ENCODE measurements at places on chromosomes 3 and 15.

- no peak for DNase-seq
Measured at GRCh38 chr3:111418391-111418790, 123.6 kb upstream of the CD96 start.

DNA sequence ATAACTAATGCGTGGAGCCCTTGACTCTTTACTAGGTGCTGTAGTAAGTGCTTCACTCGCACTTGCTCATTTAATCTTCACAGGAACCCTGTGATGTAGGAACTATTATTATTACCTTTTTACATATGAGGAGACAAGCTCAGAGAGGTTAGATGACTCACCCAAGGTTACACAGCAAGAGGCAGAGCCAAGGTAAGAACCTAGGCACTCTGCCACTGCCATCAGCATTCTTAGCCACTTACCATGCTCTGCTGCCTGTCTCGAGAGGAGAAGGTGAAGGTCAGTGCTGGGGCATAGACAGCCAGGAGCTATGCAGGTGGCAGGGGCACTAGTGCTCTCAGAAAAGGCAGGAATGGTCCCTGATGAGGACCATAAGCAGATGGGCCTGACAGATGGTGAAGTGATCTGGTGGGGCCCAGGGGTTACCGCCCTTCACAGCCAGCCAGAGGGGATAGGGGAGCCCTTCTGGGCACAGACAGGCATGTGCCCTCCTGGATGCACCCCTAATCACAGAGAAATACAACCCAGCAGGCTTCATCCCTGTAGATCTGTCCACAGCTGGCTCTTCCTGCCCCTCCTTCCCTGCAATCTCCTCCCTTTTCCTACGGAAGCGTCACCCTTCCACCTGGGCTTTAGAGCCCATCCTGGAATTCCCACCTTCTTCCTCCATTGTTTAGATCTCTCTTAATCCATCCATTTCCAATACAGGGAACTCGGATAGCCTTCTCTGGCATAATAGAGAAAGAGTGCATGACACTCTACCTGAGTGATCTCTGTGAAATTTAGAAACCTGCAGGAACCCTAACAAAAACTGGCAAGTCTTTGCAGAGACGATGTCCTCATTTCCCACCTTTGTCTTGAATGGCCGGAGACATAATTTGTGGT lies 26.9 kb downstream of the ABTB1 start:
- no peak for DNase-seq

- no peak for DNase-seq
Measured at GRCh38 chr3:137463131-137463530, 301.0 kb upstream of the SOX14 start.

DNA sequence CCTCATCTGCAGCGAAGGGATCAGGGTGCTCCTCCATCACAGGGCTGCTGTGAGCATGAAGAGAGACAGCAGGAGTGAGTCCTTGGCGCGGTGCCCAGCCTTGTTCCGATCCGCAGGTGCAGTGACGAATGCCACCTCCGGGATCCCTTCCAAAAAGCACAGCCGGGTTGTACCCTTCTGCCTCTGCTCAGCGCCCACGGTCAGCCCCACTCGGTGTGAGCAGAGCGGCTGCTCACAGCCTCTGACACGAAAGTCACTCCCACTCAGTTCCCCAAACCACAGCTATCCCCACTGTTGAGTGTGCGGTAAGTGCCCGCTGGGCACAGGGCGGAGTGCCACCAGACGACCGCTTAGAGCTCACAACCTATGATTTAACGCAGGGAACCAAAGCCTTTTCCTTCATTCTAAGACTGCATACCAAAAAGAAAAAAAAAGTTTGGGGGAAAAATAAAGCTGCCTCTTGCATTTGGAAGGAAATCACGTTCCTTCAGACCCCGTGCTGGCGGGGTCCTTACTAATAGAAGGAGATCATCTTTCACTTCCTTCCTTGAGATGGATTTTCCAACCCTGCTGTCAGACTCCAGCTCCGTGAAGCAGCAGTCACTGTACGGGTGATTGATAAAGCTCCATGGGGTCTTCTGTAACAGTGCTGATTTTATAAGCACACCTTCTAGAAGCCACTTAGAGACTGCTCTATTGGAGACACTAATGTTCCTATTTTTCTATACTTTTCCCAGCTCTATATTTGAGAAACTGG lies 34.7 kb upstream of the TUBGCP5 start:
- DNase-seq: no peak

DNA sequence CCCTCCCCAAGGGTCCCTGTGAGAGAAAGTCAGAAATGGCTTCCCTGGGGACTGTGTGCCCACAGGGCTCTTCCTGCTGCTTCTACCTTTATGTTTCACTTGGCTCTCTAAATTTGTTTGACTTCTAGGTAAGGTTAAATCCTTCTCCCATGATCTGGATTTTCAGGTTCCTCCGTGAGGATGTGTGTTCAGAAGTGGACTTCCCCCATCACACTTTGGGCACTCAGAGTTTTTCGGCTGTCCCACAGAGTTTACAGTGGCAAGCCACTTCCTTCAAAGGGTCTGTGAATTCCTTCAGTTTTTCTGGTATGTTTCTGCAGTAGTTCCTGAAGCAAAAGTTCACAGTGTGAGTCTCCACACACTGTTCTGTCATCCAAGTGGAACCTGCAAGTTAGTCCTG lies 30.9 kb upstream of the RARB start:
- no peak for DNase-seq

DNA sequence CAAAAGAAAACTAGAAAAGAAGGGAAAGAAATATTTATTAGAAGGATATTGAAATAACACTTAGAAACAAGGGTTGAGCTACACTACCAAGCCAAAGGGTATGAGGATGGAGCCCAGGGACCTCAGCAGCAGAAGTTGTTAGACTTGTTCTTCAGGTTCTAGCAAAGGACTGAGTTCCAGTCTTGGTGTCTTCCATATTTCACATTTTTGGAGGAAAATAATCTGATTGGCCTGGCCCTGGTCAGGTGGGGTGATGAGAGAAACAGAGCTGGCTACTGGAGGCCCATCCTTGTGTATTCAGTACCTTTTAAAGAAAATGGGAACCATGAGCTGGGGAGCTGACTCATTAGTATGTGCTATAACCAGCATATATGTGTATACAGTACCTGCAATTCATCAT lies 28.2 kb downstream of the PPP4R2 start:
- DNase-seq: no peak

GRCh38 chr3:196336319-196337145 lies 1.7 kb downstream of the TM4SF19 start:
- no peak for DNase-seq

- no peak for DNase-seq
Measured at GRCh38 chr15:44738340-44738984, 2.1 kb downstream of the TRIM69 start.

DNA sequence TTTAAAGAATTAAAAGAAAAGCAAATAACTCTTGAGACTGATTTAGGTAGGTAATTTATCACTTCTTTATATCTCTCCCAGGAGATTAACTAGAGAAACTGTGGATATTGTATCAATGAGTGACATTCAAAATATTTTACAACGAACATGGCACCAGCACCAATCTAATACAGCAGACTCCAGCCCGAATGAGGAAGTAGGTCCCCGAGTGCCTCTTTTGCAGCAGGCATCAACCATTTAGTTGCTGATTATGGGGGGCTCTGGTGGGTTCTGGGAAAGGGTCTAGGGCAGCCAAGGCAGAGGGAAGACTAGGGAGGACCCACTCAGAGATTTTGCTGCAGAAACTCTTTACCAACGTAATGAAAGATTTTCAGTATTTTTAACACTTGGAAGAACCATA lies 31.7 kb upstream of the TTC14 start:
- DNase-seq: no peak

GRCh38 chr15:85580879-85581278 lies 200.5 kb downstream of the AKAP13 start:
- DNase-seq: no peak

- DNase-seq: no peak
Measured at GRCh38 chr15:66795851-66796250, 93.8 kb downstream of the SMAD6 start.

DNA sequence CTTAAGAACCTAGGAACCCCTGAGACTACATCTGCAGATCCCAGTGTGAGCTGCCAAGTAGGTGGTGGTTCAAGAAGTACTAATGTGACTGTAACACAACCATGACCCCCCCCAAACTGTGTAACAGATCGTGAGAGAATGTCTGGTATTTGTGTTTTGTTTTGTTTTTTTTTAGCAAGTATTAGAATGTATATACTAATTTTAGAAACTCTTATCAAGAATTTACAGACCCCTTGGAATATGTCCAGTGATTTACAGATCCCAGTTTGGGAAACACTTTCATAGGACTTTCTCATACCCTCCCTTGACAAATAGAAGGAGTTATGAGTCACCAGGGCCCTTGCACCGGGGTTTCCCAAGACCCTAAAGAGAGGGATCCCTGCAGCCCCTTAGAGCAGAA lies 79.8 kb downstream of the SEMA5B start:
- no peak for DNase-seq

DNA sequence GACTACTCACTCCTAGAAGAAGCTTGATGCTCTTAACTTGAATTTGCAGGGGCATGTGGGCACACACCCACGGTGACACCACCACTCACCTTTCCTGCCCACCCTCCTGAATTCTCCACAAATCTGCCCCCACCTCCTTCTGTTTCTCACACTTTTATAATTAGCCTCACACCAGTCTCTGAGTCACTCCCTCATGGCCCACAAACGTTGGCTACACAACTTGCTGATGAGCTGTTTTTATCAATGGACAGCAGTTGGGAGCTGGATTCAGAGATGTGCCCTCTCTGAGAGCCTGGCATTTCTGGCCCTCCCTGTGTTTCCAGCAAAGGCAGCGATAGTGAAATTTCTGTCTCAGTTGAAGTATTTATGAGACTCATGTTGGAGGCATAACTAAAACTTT lies 1.3 kb downstream of the COLQ start:
- no peak for DNase-seq

DNA sequence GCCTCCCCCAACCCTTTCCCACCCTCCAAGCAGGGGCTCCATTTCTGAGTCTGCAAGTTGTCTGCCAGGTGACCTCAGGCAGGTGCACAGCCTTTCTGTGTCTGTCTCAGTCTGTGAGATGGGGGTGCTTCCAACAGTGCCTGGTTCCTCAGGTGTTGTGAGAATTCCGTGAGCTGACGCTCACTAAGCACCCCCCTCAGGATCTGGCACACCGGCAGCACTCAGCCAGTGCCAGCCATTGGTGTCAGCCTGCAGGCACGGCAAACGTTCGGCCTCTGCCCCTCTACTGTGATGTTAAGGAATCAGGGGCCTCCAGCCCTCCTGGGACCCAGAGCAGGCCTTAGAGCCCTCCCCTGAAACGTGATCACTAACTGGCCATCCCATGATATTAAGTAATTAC lies 2.4 kb downstream of the KLF15 start:
- DNase-seq: no peak

DNA sequence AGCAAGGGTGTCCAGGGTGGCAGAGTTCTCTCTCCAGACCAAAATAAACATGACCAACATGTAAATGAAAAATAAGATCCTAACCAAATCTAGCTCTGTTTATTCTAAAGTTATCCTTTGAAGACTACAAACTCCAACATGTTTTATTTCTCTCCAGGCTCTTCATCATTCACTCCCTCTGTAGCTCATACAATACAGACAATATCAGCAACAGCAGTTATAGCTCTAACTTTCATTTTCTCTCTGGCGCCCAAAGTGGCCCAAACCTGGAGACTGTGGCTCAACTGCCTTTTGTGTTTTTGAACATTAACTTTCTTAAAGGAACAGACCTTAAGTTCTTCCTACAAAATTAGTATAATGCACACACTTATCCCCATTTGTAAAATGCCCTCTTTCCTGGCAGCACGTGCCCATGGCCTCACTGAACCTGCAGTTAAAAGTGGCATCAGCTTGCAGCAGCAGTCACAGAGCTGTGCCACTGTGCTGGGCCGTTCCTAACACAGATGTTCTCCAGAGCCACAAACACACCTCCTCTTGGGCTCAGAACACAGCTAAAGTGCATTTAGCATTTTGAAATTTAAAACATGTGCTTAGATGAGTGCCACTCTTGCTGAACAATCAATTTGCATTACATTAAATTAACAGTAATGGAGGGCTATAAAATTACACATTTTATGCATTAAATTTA lies 91.9 kb downstream of the RORA start:
- DNase-seq: no peak

GRCh38 chr3:40901298-40901697 lies 298.0 kb upstream of the CTNNB1 start:
- DNase-seq: no peak

- DNase-seq: no peak
Measured at GRCh38 chr3:122003112-122003511, 18.9 kb downstream of the ILDR1 start.

DNA sequence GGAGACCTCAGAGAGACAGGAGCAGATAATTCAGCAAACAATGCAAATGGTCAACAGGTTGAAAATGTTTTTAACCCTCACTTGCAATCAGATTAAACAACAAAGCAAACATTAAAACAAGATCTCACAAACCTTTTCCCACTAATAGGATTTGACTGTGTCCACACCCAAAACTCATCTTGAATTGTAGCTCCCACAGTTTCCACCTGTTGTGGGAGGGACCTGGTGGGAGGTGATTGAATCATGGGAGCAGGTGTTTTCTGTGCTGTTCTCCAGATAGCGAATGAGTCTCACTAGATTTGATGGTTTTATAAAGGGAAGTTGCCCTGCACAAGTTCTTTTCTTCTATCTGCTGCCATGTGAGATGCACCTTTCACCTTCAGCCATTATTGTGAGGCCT lies 1.3 kb upstream of the LYSMD4 start:
- DNase-seq: no peak

DNA sequence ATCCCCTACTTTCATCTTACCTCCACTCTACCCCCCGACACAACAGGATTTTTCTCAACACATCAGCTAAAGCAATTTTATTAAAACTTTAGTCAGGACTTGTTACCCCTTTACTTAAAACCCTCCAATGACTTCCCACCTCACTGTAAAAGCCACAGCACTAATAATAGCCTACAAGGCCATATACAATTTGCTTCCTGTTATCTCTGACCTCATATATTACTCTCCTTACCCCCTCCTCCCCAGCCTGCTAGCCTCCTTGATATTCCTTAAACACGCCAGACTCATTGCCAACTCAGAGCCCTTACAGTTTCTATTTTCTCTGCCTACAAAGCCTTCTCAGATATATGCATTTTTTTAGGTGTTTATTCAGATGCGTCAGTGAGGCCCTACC lies 54.4 kb downstream of the DCUN1D1 start:
- DNase-seq: no peak

GRCh38 chr3:127751163-127751621 lies 71.1 kb downstream of the MGLL start:
- DNase-seq: no peak

- no peak for DNase-seq
Measured at GRCh38 chr15:80834906-80835305, 55.7 kb downstream of the CEMIP start.

GRCh38 chr15:67652586-67652985 lies 110.1 kb downstream of the MAP2K5 start:
- DNase-seq: no peak
